ENCODE measurements at places on chromosomes 4 and X.
A peak's percentile ranks its signal among the peaks of the same experiment; 100 is the strongest.

DNA sequence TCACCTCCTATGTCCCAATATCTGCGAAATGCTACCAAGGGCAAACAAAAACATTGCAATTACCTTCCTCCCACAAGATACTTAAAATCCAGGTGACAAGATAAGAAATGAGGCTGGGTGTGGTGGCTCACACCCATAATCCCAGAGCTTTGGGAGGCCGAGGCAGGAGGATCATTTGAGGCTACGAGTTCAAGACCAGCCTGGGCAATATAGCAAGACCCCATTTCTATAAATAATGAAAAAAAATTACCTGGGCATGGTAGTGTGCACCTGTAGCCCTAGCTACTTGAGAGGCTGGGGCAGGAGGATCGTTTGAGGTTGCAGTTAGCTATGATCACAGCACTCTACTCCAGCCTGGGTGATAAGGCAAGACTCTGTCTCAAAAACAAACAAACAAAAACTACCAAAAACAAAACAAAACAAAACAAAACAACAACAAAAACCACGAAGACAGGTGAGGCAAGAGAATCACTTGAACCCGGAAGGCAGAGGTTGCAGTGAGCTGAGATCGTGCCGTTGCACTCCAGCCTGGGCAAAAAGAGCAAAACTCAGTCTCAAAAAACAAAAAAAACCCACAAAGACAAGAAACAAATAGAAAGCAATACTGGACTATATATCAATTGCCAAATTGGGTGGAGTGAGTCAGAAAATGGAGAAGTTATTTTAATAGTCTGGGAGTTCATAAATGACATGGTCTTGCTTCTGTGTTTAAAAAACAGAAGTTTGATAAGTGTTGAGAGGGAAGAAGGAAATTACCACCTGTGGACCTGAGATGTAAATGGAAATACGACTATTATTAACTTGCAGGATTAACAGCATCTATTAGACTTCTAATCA lies 176.5 kb downstream of the FBXW7 start:
- DNase-seq, result peak; percentile 41

- DNase-seq, result no peak
These were observed 44.5 kb downstream of the AASDH start for GRCh38 chr4:56342746-56343145.

DNA sequence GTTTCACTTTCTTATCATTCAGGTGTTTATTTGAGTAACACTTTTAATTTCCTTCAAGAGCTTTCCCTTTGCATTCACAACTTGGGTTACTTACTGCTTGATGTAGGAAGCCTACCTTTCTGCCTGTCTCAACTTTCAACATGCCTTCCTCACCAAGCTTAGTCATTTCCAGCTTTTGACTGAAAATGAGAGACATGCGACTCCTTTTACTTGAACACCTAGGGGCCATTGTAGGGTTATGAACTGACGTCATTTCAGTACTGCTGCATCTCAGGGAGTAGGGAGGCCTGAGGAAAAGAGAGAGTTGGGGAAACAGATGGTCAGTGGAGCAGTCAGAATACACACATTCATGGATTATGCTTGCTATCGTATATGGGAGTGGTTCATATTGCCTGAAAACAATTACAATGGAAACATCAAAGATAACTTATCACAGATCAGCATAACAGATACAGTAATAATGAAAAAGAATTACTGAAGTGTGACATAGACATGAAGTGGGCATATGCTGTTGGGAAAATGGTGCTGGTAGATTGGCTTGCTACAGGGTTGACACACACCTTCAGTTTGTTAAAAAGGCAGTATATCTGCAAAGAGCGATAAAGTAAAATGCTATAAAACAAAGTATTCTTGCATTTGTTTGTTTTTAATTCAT lies 25.7 kb downstream of the USP53 start:
- DNase-seq, result peak; percentile 90

GRCh38 chrX:56812515-56813105 lies 83.6 kb downstream of the NBDY start:
- DNase-seq, result peak; percentile 75

GRCh38 chr4:77126809-77127208 lies 30.2 kb upstream of the CCNG2 start:
- DNase-seq, result peak; percentile 37

- DNase-seq, result no peak
These were observed 295.4 kb downstream of the BCOR start for GRCh38 chrX:39802354-39802753.

- no peak for DNase-seq
These were observed at the start of gene CXCL9 for GRCh38 chr4:76007089-76007862. TSS of gene CXCL9 (minus strand) at chr4:76007509. CDS start at chr4:76007449, 60 bp downstream.

DNA sequence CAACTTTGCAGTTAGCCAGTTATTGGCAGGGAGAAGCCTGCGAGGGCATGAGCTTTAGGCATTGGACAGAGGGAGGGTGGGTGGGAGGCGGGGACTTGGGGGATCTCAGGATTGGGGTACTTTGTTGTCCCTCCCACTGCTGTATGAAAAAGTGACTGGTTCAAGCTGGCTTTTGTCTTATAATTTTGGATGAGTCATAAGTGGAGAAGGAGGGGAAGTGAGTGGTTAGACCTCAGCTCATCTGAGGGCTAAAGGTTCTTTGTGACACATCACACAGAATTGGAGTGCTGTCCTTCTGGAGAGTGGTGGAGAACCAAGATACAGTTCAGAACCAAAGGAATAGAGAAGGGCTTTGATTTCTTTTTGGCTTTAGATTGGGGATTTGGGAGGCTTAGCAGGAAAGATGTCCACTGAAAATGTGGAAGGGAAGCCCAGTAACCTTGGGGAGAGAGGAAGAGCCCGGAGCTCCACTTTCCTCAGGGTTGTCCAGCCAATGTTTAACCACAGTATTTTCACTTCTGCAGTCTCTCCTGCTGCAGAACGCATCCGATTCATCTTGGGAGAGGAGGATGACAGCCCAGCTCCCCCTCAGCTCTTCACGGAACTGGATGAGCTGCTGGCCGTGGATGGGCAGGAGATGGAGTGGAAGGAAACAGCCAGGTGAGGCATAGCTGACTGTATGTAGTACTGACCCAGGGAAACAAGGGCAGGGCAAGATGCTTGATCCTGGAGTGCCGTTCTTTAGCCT lies at the start of gene SLC4A4:
SLC4A4 (plus strand) TSS at position 175 of the 748 bp plus-strand sequence.
- peak; percentile 72 for DNase-seq

DNA sequence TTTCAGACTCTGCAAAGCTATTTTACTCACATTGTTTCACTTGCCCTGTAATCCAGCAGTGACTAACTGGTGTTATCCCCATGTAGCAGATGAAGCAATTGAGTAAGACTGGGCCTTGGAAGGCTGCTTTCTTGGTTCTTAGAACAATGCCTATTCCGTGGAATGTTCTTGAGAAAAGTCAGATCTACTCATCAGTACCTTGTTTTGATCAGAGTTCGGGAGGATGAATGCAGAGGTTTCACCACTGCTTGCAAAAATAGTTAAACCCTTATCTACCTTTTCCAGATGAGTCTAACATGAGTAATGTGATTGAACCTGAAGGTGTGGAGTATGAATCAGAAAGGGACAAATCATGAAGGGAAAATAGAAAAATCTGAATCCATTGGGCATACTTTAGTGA lies 1.8 kb downstream of the MAOB start:
- DNase-seq, result no peak

- DNase-seq, result peak; percentile 70
These were observed 32.9 kb upstream of the GPR78 start for GRCh38 chr4:8547108-8547911.

- DNase-seq, result peak; percentile 41
These were observed 63.7 kb downstream of the ADAMTS3 start for GRCh38 chr4:72505314-72505744.

DNA sequence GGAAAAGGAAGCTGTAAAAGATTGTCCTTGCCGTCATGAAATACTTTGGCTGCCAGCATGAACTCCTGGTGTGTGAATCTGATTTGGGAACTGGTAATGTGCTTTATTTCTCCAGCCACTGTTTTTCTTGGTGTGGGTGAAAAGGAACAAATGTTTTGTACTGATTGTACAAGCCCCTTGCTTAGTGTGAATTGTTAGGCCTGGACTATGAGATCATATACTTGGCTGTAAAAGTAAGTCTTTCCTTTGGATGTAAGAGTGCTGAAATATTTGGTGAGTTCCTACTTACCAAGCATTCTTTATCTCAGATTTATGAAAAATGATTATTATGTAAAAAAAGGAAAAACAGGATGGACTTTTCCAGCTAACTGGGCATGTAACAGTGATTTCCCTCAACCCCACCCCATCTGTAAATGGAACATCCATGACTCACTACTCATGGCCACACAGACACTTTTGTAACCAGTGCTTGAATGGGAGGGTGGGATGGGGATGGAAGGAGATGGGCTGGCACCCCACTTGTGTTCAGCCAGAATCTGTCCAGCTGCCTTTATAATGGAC lies 6.3 kb downstream of the FNIP2 start:
- DNase-seq, result no peak

DNA sequence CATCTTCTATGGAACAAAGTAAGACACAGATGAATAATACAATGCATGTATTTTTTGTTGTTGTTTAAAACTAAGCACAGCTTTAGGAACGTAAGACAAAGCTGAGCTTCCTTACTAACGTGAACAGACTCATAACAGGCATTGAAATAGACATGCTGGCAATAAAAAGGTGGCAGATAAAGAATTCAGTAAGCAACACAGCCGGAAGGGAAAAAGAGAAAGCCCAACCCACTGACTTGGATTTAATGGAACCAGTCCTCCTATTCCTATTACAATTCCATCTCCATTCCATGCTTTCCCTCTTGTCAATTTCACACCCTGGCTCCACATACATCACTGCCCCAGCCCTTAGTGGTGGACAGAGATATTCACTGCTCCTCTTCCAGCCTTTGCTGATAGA lies 182.1 kb downstream of the NSUN7 start:
- DNase-seq, result no peak

GRCh38 chr4:40685300-40685699 lies 55.6 kb upstream of the RBM47 start:
- DNase-seq, result no peak

DNA sequence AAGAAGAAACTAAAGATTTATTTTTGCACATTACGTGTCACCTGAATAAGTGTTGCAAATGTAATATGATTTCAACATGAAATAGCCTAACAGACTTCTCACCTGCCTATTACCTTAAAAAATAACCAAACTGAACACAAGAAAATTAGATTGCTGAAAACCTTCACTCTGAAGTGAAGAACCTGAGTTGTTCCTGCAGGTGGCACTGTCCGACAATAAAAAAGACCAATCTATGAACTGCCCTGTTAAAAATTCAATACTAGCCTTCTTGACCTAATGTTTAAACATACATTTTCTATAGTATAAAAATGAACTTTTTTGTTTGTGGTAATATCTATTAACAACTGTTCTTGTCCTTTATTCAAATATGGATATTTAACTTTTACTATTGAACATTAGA lies 69.2 kb upstream of the PNPLA4 start:
- peak; percentile 40 for DNase-seq

DNA sequence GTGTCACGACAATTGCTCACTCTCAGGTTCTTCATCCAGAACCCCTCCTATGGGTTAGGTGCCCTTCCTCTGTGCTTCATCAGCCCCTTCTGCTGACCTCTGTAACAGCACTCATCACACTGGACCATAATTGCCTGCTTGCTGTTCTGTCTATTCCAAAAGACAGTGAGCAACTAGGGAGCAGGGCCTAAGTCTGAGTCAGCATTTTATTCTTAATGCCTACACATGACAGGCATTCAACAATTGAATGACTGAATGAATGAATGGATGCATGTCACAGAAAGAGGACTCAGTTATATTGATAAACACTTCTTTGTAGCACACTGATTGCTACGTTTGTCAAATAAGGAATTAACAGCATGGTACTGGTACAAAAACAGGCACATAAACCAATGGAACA lies 317.0 kb downstream of the ZIC3 start:
- DNase-seq, result no peak
